ENCODE measurements at places on chromosomes 5 and 9. TPM values are rescaled to one million over a fixed set of nuclear protein-coding genes. Genes with fewer than 3 reads are reported as not detected.

FRMD3 gene
- 2.6 TPM for total RNA-seq

SLC36A3 gene
- total RNA-seq, result not detected

TXNDC8 gene
- not detected for total RNA-seq

OLFM1 gene
- 9.6 TPM for total RNA-seq

TLX3 gene
- not detected for total RNA-seq

GLT6D1 gene
- not detected for total RNA-seq

ITK gene
- total RNA-seq, result not detected

TPPP gene
- 5.8 TPM for total RNA-seq

C5orf58 gene
- not detected for total RNA-seq

FOXD1 gene
- 13.0 TPM for total RNA-seq

ERBIN gene
- 13.0 TPM for total RNA-seq

PAPPA gene
- 33.6 TPM for total RNA-seq

GMCL2 gene
- not detected for total RNA-seq

INSYN2B gene
- 0.73 TPM for total RNA-seq

EIF4E1B gene
- not detected for total RNA-seq

RNF183 gene
- 0.09 TPM for total RNA-seq

TGFBI gene
- total RNA-seq, result 1,744 TPM

CDH6 gene
- 0.05 TPM for total RNA-seq

SHISAL2B gene
- not detected for total RNA-seq

SNX30 gene
- 5.3 TPM for total RNA-seq

NXNL2 gene
- total RNA-seq, result 0.78 TPM

MYOT gene
- total RNA-seq, result not detected

SMIM27 gene
- 14.5 TPM for total RNA-seq

PDE8B gene
- total RNA-seq, result 1.3 TPM

CD14 gene
- 3.8 TPM for total RNA-seq

TUSC1 gene
- 8.7 TPM for total RNA-seq

GDF9 gene
- total RNA-seq, result 0.09 TPM

OR1Q1 gene
- not detected for total RNA-seq

SEMA6A gene
- total RNA-seq, result 0.18 TPM

NKD2 gene
- total RNA-seq, result 11.8 TPM

TMEM252 gene
- total RNA-seq, result not detected

FUT7 gene
- total RNA-seq, result not detected

ECM2 gene
- 0.21 TPM for total RNA-seq

FCN2 gene
- total RNA-seq, result not detected

SPINK4 gene
- not detected for total RNA-seq

C9orf50 gene
- not detected for total RNA-seq

SPINK5 gene
- total RNA-seq, result not detected

WNT8A gene
- total RNA-seq, result not detected

MACIR gene
- 20.2 TPM for total RNA-seq

SSNA1 gene
- total RNA-seq, result 150 TPM

ZNF879 gene
- 0.60 TPM for total RNA-seq
